ENCODE measurements at places on chromosomes 7 and 10.

DNA sequence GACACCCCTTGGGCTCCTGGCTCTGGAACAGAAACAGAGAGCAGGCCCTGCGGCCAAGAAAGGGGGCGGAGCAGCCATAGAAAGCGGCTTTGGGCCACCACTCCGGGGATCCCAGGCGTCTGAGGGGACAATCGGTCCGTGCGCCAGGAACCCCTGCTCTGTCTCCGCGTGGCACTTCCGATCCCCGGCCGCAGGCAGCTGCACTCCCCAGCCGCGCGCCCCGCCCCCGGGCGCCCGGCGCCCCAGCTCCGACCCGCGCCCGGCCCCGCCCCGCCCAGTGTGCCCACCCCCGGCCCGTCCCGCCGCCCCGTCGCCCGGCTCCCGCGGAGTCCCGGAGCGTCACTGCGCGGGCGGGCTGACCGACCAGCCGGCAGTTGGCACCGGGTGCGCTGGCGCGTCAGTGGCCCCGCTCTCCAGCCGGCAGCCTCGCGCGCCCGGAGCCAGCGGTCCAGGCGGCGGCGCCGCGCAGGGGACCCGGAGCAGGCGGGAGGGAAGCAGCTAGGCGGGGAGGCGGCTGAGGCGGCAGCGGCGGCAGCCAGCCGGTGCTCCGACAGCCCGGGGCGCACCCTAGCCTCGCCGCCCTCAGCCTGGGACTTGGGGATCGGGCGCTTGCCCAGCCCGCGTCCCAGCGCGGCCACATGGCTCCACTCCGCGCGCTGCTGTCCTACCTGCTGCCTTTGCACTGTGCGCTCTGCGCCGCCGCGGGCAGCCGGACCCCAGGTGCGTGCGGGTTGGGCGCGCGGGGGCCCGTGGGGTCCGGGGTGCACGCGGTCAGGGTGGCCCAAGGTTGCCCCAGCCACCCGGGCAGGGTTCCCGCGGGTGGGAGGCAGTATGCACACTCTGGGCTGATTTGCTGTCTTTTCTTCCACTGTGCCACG, at the start of gene ADAMTS14:
Gene ADAMTS14 (plus strand): TSS at position 342 of the 878 bp plus-strand sequence. CDS start 297 bp downstream, at position 639.
- DNase-seq, result peak; percentile 48

DNA sequence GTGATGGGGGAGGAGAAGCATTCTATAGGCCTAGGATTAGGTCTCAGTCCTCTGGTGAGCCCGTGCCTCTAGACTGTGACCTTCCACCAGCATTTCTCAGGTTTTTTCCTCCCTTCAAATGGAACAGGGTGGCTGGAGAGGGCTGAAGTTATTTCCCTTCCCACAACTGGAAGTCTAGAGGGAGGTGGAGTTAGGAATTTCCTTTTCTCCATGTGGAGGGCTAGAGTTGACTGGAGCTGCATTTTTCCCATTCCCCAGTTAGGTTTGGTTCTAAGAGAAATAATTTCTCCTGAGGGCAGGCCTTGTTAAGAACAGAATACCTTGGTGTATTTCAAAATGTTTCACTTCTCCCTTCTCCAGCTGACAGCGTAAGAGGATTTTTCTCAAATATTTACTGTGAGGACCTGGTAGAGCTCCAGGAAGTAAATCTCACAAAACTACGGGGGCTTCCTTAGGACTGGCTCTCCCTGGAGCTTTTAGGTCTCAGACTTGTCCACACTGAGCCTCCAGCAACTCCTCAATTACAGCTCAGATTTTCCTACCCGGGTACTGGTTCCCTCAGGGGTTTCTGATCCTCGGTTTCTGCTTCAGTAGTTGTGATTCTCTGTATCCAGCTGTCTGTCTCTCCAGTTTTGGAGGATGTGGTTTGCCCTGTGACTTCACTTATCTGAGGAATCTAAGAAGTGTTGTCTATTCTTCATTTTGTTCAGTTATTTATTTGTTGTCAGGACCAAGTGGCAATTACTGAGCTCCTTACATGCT, 6.0 kb upstream of the REEP3 start:
- DNase-seq, result peak; percentile 25

- no peak for DNase-seq
These were observed 201.0 kb upstream of the LYZL2 start for GRCh38 chr10:30830315-30831230.

- DNase-seq, result peak; percentile 61
These were observed at the start of gene PDK4 for GRCh38 chr7:95596198-95597063. TSS of gene PDK4 (minus strand) at chr7:95596516. CDS start at chr7:95596293, 223 bp downstream.

- no peak for DNase-seq
These were observed 43.4 kb upstream of the DNAJB6 start for GRCh38 chr7:157293413-157293788.

DNA sequence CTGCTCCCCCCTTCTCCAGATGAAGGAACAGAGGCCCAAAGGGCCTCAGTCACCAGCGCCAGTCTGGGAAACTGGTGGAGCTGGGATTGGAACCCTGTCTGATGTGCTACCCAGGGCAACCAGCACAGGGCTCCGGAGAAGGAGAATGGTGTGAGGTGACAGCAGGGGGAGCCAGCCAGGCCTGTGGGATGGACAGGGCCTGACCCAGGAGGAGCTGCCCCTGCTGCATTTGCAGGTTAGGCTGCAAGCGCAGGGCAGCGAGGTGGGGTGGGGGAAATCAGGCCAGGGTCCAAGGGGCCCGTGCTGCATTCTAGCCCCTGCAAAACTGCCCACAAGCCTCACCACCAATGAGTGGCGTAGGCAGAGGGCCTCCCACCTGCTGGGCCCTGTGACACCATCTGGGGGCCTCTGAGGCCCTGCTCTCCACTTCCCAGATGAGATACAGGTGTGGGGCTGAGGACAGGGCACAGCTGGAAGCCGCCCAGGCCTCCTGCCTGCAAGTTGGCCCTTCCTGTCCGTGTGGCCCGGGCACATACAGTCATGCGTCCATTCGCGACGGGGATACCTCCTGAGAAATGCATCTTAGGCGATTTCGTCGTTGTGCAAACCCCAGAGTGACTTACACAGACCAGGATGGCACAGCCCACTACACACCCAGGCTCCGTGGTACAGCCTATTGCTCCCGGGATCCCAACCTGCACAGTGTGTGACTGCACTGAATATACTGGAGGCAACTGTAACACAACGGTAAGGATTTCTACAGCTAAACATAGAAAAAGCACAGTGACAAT, 45.3 kb downstream of the RASGEF1A start:
- no peak for DNase-seq

GRCh38 chr7:38903057-38903456, 5.9 kb downstream of the VPS41 start:
- no peak for DNase-seq

- DNase-seq, result peak; percentile 87
These were observed at the start of gene RPP30 for GRCh38 chr10:90871766-90872647. TSS of gene RPP30 (plus strand) at chr10:90871974. CDS start at chr10:90871987, 13 bp downstream.

GRCh38 chr10:13790196-13790595, 203.4 kb downstream of the PRPF18 start:
- no peak for DNase-seq

DNA sequence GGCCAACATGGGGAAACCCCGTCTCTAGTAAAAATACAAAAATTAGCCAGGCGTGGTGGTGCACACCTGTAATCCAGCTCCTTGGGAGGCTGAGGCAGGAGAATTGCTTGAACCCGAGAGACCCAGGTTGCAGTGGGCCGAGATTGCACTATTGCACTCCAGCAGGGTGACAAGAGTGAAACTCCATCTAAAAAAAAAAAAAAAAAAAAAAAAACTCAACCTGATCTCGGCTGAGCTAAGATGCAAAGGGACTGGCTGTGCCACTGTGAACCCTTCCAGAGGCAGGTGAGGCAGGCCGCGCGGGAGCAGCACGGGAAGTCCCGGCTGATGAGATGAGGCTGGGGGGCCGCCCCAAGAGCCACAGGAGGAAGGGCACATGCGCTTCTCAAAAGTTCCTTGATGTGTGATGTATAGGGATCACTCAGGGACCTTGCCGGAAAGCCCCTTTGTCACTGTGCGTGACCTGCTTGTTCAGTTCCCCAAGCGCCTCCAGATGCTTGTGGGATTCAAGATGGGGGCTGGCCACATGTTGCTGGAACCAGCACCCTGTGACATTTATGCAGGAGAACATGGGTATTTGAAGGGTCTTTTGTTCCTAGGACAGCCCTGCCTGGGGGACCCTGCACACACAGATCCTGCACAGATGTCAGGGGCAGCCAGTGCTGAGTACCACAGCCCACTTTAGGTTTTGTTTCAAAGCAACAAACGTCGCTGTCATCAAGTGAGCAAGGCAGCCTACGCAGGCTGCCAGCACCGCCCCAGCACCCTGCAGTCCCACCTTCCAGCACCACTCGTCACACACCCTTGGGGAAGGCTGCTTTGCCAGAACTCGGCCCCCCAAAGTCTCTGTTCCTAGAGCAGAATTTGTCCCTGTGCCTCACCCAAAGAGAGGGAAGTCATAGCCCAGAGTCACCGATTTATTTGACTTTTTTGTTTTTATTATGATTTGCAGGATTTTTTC, 74.8 kb upstream of the SH2B2 start:
- no peak for DNase-seq

- peak; percentile 41 for DNase-seq
These were observed 12.3 kb upstream of the IFT22 start for GRCh38 chr7:101333912-101334311.

DNA sequence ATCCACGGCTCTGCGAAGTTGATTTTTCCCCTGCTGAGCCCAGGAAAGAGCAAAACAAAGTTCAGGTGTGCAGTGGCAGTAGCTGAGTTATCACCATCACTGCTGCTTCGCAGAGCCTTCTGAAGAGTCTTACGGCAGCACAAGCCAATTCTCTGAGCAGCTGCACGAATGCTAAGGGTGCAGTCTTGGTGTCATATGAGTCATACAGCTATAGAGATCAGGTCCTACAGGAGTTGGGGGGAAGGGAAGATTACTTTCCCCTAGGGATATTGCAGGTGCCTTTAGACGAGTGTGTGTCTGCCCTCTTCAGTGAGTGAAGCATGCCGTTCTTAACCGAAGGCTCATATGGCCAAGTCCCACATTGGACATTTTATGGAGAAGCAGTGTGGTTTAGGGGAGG, 227.8 kb downstream of the CELF2 start:
- no peak for DNase-seq

- peak; percentile 11 for DNase-seq
These were observed 17.0 kb downstream of the ADRA2A start for GRCh38 chr10:111093741-111094380.

DNA sequence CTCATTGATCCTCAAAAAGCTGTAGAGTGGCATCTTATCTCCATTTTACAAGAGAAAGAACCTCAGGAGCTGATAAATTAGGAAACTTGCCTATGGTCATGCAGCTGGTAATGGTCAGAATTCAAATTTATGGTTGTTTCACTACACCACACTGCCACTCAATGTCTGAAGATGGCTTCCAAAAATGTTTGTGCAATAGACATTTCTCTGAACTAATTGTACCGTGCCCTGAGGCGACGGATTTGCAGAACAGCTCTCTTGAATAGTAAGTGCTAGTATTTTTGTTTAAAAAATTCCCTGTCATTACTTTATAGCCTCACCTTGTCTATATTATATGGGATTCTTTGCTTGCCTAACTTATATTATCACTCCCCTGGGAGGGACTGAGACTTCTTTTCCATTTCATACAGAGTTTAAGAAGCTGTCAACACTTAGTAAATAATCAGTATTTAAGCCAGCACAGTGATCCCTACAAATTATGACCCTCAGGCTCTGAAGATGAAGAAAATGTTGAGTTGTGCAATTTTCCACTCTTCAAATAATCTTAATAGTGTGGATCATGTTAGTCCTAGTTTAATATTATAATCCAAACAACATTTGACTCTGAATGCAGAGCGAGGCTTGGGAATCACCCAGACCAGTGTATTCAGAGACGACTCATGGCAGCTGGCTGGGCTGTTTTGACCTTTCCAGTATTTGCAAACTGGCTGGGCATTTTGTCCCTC, 346.6 kb downstream of the PTEN start:
- DNase-seq, result no peak

DNA sequence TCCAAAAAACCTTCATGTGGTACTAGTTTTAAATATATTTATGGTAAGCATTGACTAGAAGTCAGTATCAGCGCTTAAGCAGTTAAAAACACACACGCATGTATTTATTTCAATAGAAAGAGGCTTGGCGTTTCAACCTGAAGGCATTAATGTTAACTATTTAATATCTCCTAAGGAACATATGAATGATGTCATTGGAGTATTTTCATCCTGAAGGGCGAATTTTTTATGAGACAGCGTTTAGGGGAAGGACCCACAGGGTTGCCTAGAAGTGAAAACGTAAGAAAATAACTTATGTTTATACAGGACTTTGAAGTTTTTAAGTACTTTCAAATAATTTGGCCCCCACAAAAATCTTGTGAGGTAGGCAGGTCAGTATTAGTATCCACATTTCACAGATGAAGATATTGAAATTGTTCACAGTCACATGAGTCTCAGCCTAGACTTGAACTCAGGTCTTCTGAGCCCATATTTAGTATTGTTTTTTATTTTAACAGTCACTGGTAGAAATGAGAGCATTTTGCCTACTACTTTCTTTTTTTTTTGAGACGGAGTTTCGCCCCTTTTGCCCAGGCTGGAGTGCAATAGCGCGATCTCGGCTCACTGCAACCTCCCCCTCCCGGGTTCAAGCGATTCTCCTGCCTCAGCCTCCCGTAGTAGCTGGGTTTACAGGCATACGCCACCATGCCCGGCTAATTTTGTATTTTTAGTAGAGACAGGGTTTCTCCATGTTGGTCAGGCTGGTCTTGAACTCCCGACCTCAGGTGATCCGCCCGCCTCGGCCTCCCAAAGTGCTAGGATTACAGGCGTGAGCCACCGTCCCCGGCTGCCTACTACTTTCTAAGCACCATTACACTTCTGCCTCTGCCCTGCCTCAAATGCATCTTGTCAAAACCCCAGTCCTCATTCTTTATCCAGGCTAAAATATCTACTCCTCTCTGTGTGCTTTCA, 1.8 kb downstream of the SLK start:
- no peak for DNase-seq

DNA sequence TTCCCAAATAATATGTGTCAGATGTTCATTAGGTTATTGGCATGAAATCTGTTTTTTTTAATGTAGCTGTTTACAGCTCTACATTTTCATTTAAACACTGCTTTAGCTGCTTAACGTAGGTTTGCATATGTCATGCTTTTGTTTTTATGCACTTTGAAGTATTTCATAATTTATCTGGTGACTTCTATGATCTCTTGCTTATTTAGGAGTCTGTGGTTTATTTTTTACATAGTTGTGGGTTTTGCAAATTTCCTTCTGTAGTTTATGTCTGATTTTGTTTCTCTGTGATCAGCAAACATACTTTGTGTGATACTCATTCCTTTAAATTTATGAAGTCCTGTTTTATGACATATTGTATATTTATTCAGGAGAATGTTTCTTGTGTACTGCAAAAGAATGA, 606.5 kb upstream of the PFKP start:
- DNase-seq, result no peak

DNA sequence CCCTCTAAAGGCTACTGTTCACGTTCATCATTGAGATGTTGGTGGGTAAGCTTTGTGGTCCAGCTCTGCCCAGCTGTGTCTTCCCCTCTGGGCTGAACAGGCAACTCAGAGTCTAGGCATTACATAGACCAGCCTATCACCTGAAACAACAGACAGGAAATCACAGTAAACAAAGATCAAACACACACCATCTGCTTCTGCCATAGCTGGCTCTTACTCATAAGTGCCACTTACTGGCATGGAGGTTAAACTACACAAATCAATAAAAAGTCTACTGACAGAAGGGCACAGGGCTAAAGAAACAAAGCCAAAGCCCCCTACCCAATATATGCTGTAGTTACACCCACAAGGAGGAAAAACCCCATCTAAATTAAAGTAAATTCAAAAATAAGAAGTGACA, 35.0 kb downstream of the SEPTIN14 start:
- DNase-seq, result no peak

- DNase-seq, result no peak
These were observed 83.3 kb downstream of the CUL2 start for GRCh38 chr10:35006836-35007235.
